ENCODE measurements at places on chromosomes 5 and 9. TPM values are rescaled to one million over a fixed set of nuclear protein-coding genes. Genes with fewer than 3 reads are reported as not detected.

GRCh38 chr5:25950681-25951080 is 1087.7 kb downstream of the CDH9 start:
- DNase-seq, result no peak

GRCh38 chr5:51053361-51053760 is 329.9 kb upstream of the ISL1 start:
- no peak for DNase-seq

The ADGRV1 gene
- total RNA-seq, result 0.52 TPM

GRCh38 chr9:89999534-90000370 is 394.9 kb downstream of the GADD45G start:
- DNase-seq, result peak; percentile 81

- DNase-seq, result no peak
Measured at GRCh38 chr5:96642281-96642640, 19.9 kb upstream of the CAST start.
